T-cell (primary cell): ENCODE measurements at places on chromosomes 3 and 15. TPM values are rescaled to one million over a fixed set of nuclear protein-coding genes. Genes with fewer than 3 reads are reported as not detected.

IL17RE gene
- total RNA-seq = 0.68 TPM

EIF2A gene
- 81.5 TPM for total RNA-seq

FGD5 gene
- total RNA-seq = not detected

EXD1 gene
- total RNA-seq = not detected

ST6GAL1 gene
- 237 TPM for total RNA-seq

LRRC3B gene
- not detected for total RNA-seq

NAALADL2 gene
- total RNA-seq = 1.4 TPM

FILIP1L gene
- total RNA-seq = 0.10 TPM

C3orf22 gene
- total RNA-seq = not detected

PLSCR2 gene
- total RNA-seq = not detected

CCDC13 gene
- 1.4 TPM for total RNA-seq

WDR93 gene
- not detected for total RNA-seq

TRPM1 gene
- total RNA-seq = not detected

GNAT1 gene
- not detected for total RNA-seq

RNF168 gene
- total RNA-seq = 71.2 TPM

MUC4 gene
- 0.16 TPM for total RNA-seq

PIERCE2 gene
- total RNA-seq = not detected

TGM4 gene
- total RNA-seq = not detected

NOX5 gene
- total RNA-seq = not detected

TMEM158 gene
- total RNA-seq = 0.15 TPM

PRR20G gene
- total RNA-seq = not detected

NCKIPSD gene
- 19.4 TPM for total RNA-seq

DUOXA2 gene
- not detected for total RNA-seq

SLC28A2 gene
- total RNA-seq = not detected

POLQ gene
- 1.1 TPM for total RNA-seq

NANOGP8 gene
- total RNA-seq = not detected
